ENCODE measurements at places on chromosomes 16 and 17.
A peak's percentile ranks its signal among the peaks of the same experiment; 100 is the strongest.

GRCh38 chr17:41589301-41589700 lies 2.6 kb upstream of the KRT14 start:
- no peak for DNase-seq

DNA sequence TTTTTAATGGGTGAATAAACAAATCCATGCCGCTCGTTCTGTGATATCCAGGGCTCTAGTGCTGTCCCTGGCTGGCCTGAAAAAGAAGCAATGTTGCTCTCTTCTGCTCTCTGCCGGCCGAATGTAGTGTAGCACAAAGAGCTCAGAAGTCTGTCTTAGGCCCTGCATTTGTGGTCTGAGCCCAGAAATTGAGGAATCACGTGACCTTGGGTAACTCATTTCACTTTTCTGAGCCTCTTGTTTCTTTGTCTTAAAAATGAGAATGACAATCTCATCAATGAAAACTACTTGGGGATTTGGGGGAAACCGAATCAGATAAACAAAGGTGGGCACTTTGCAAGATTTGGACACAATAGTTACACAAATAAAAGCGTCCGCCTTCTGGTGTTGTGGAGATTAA lies 381.6 kb upstream of the ASIC2 start:
- no peak for DNase-seq

GRCh38 chr16:52548261-52549010 lies 1.5 kb upstream of the TOX3 start:
- DNase-seq: no peak

- no peak for DNase-seq
Observed at GRCh38 chr16:9663588-9663987, 518.6 kb downstream of the GRIN2A start.

DNA sequence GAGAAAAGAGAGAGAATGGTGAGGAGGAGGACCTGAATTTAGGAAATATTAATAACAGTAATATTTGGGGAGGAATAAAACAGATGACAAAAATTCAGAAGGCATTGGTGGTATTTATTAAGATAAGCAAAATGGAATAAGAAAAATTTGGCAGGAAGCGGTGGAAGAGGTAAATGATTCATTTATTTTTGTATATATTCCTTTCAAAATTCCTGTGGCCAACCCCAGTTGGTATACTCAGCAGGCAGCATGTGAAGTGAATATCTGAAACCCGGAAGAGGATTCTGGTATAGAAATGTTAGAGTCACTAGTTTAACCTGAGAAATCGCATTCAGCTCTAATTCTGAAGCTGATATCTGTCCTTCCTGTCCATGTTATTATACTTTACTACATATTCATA lies 792.0 kb downstream of the KCNJ2 start:
- DNase-seq: no peak

GRCh38 chr17:43839670-43840108 lies 6.7 kb upstream of the MPP3 start:
- DNase-seq: no peak

DNA sequence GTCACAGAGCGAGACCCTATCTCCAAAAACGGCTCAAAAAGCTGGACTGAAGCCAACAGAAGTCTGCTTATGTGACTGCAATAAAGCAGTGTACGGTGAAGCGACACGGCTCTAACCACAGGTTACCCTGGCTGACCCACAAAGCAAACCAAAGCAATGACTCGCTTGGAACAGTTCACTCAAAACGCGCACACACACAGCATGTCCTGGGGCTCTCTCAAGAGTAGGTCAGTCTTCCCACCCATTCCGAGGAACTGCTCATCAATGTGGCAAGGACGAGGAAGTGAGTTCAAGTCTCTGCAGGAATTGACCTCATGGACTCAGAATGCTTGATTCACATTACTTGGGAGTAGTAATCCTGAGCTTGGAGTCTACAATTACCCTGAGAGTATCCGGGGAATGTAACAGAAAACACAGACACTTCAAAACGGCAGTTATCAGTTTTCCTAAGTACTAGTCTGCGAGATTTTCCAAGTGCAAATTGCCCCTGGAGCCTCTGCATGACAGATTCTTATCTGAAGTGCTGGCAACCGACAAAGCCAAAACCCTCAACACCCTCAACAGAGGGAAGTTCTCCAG lies 25.4 kb downstream of the PELP1 start:
- peak; percentile 7 for DNase-seq

GRCh38 chr17:40598619-40599467 lies 33.6 kb upstream of the CCR7 start:
- DNase-seq: no peak

DNA sequence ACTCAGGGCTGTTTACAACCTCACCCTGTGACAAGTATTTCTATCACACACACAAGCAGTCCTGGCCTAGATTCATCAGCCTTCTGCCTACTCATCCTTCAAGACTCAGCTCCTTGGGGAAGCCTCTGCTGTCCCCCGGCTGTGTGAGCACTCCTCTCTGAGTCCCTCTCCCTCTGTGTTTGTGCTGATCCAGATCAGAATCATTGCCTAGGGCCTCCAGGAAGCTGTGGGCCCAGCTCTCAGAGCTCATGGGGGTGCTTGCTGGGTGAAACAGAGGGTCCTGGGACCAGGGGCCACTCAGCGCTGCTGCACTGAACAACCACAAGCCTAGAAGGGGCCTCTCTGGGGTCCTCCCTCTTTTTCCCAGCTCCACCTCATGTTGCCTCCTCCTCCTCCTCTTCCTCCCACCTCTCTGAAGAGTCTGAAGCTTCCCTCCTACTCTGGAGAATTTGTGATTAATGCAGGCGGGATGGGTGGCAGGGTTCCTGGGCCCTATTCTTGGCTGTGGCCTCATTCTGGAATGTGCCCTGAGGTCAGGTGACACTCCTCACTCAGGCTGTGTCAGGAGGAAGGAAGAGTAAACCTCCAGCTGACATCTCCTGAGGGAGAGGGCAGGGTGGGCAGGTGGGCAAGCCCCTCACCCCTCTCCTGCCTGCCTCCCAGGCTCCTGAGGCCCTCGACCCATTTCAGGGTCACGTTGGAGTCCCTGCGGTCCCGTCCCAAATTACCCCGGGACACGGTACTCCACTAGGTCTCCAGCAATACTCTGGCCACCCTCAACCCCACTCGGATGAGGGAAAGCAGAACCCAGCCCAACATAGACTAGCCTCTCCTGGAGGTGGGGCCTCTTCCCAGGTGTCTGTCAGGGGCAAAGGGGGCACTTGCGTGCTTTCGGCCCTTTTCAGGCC lies 10.1 kb downstream of the WFIKKN2 start:
- no peak for DNase-seq

GRCh38 chr17:43378766-43379165 lies 20.0 kb upstream of the ARL4D start:
- DNase-seq: no peak
